ENCODE measurements at places on chromosomes 3 and 15.
A peak's percentile ranks its signal among the peaks of the same experiment; 100 is the strongest.

DNA sequence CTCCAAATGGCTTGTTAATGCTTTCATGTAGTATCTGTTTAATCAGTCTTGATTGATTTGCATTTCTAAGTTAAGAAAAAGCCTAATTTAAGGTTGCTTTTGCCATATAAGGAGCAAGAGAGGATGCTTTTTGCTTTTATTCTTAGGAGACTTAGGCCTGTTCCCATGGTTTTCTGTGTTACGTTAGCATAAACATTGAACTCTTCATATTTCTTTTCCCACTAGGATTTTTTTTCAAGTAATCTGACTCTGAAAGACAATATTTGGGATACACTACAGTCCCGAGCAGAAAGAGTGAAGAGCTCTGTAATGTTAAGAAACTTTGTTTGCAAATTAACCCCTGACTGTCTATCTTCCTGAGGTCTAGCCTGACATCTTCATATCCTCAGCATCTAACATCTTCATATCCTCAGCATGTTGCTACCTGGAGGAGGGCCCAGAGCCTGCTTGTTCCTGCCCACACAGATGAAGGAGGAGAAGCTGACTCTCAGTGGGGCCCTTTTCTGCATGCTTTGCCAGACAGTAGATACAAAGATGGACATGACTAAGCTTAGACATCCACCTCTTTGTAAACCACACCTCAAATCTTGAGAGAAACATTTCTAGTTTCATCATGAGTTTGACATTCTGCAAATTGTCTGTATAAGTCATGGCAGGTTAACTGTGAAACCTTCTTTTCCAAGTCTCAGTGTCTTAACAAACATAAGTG, 86.2 kb upstream of the COL6A5 start:
- DNase-seq, result peak; percentile 22

GRCh38 chr3:47359323-47359722, 21.5 kb upstream of the PTPN23 start:
- no peak for DNase-seq

DNA sequence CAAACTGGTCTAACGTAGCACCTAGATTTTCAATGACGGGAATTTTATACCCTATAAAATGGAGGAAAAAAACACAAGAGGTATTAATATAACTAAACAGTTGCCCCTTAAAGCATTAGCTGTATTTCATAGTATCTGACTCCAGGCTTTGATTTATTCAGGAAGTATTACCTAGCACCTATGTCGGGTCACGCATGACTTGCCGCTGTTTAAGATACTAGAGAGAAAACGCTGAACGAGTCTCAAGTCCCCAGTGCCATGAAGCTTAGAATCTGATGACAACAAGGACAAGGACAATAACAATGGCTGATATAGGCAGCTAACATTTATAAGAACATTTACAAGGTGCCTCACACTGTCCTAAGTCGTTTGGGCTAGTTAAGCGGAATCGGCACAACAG, 1.9 kb downstream of the SNRPA1 start:
- no peak for DNase-seq

DNA sequence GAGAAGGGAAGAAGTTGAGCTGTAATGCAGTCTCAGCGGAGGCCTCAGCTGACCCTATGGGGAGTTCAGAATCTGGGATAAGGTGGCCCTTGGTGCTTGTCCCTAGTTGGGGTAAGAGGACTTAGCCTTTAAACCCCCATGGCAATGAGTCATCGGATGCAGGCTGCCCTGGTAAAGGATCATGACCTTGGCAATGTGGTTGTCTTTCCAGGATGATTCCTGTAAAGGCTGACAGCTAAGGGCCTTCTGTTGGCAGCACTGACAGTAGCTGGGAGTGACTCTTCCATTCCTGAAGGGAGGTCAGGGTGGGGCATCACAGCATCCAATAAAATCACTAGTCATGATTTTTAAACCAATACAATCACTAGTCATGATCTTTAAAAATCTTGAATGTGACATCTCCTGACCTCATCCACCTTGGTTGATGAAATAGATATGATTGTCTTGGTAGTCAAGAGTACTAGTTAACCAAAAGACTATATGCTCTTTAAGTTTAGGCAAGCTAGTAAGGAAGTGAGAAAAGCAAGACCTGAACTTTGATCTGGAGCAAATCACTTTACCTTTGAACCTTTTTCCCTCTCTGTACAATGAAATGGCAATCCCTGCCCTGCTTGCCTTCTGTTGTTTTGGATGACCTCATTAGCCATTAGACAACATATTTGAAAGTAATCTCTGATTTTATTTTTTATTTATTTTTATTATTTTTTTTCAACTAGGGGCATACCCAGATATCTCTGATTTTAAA, 71.3 kb upstream of the CACNA1D start:
- DNase-seq, result no peak

DNA sequence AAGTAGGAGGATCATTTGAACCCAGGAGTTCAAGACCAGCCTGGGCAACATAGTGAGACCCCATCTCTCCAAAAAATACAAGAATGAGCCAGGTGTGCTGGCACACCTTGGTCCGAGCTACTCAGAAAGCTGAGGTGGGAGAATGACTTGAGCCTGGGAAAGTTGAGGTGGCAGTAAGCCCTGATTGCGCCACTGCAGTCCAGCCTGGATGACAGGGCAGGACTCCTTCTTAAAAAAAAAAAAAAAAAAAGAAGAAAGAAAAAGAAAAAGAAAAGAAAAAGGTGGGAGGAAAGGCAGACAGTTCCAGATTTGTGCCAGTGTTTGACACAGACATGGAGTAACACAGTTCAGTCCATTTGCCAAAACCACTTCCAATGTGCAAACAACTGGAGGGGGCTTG, 75.7 kb downstream of the ATP10A start:
- DNase-seq, result no peak

GRCh38 chr3:135927155-135927554, 38.4 kb upstream of the PPP2R3A start:
- no peak for DNase-seq
